H9 (cell line): ENCODE measurements at places on chromosomes 6 and 20. TPM values are rescaled to one million over a fixed set of nuclear protein-coding genes. Genes with fewer than 3 reads are reported as not detected.
A peak's percentile ranks its signal among the peaks of the same experiment; 100 is the strongest.

LSM2 gene
- 114 and 123 TPM in 2 replicates for total RNA-seq

OTOR gene
- not detected in 2 replicates for total RNA-seq

PRDM13 gene
- total RNA-seq: 0.15 TPM in 1 of 2 replicates, not detected in the other

FAM217A gene
- total RNA-seq: not detected in 2 replicates

PRSS35 gene
- 1.4 and 1.7 TPM in 2 replicates for total RNA-seq

SNTA1 gene
- 9.9 and 10.2 TPM in 2 replicates for total RNA-seq

DNA sequence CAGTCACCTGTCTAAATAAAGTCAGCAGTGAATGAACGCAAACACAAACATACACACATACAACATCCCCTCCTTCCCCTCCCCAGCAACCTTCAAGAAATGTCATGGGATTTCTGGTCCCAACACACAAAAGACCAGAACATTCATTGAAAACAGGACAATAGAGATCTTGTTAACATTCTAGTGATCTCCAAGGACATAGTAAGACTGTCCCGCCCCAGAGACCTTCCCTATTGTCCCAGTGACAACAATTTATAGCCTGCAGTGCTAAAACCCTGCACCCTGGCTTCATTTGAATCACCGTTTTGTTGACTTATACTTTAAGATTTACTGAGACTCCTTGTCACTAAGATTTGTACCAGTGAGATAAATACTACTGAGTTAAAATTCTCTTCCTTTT, 143.9 kb upstream of the NOX3 start:
- no peak overlapping the region for H3K27ac ChIP-seq
- H3K27me3 ChIP-seq: no peaks in the 10 kb centered on the region
- DNase-seq: no peak

DNA sequence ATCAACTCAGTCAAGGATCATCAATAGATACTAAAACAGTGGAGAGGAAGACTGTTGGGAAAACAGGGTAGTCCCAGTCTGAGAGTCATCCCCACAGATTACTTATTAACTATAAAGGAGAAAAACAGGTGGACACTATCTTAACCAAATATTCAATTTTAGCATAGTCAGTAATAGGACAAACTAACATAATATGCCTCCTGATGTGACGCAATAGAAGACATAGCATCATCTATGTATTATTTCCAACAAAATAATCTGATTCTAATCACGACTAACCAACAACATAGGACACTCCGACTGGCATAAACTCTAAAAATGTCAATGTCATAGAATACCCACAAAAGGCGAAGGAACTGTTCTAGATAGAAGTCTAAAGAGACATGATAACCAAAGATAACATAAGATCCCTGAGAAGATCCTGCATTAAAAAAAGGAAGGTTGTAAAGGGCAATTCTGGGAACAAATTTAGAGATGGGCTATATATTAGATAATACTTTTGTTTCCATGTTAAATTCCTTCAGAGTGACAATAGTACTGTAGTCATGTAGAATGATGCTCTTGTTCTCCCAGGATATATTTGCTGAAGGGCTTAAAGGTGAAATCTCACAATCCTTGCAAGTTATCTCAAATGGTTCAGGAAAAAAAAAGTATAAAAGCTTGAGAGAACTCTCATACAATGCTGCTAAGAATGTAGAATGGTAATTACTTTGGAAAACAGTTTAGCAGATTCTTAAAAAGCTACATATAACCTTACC, 28.9 kb downstream of the ILRUN start:
- H3K36me3 ChIP-seq: no peaks in the 10 kb centered on the region
- no peak overlapping the region for H3K4me3 ChIP-seq
- H3K4me1 ChIP-seq: peaks cover 2% of the 10 kb centered on the region; the same call in 1 of the 2 replicates
- H3K27ac ChIP-seq: no peak overlapping the region

DNA sequence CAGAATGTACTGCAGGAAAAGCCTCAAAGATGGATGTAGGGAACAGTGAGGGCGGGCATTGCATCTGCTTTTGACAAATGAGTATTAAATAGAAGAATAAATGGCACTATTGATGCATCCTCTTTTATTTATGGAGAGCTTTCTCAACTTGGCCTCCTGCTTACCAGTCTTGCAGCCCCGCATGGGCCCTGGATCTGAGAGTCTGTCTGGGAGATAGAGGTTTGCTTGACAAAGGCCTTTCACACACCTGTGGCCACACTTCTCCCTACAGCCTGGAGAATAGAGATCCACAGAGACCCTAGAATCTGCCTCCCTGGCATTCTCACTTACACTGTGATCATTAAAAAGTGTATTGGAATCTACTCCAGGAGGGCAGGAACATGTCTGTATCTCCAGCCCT, 203.8 kb upstream of the CDH4 start:
- H3K4me3 ChIP-seq: no peak overlapping the region
- DNase-seq: no peak
- H3K27me3 ChIP-seq: no peaks in the 10 kb centered on the region; the same call in 1 of the 2 replicates
- no peaks in the 10 kb centered on the region for H3K4me1 ChIP-seq
- no peak overlapping the region for H3K27ac ChIP-seq

DNA sequence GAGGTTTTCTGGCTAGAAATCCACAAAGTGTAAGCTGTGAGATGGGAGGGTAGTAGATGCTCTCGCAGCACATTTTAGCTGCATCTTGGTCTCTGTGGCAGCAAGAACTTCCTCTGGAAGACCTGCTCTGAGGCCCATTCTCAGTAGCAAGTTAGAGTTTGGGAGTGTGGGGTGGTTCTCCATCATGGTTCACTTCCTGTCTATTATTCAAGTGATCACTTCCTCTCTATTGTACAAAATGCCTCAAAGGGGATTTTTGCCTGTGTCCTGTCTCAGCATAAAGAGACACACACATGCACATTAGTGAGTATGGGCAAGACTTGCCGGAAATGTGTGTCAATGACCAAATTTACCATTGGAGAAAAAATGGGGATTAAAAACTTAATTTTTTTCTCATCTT, 42.5 kb downstream of the LYRM2 start:
- H3K4me1 ChIP-seq: no peaks in the 10 kb centered on the region
- H3K4me3 ChIP-seq: no peak overlapping the region
- DNase-seq: no peak
- H3K27me3 ChIP-seq: no peaks in the 10 kb centered on the region

GRCh38 chr6:119493980-119494379, 144.4 kb upstream of the MAN1A1 start:
- H3K27me3 ChIP-seq: no peaks in the 10 kb centered on the region
- no peak for DNase-seq
- H3K4me3 ChIP-seq: no peak overlapping the region
- H3K36me3 ChIP-seq: no peaks in the 10 kb centered on the region
- no peak overlapping the region for H3K27ac ChIP-seq

GRCh38 chr6:160349814-160350350, 1.7 kb downstream of the SLC22A3 start:
- H3K36me3 ChIP-seq: no peaks in the 10 kb centered on the region
- no peak overlapping the region for H3K27ac ChIP-seq
- H3K4me1 ChIP-seq: peaks cover 2% of the 10 kb centered on the region; the same call in 1 of the 2 replicates

DNA sequence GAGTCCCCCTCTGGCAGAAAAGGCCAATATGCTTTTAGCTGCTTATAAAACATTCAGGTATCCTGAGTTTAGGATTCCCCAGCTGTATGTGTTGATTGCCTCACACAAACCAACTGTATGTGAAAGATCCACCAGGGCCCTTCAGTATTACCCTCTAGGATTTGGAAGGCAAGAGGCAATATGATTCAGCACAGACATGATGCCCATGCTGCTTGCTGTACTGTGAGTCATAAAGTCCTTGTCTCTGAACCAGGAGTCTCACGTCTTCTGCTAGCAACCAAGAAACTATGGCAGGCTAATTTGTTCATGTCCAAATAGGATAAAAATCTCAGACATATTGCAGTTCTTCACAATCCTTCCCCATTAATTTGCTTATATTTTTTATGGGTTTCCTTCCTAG, 789.2 kb upstream of the SLC35B3 start:
- DNase-seq: no peak
- no peak overlapping the region for H3K4me3 ChIP-seq
- no peak overlapping the region for H3K27ac ChIP-seq
- H3K4me1 ChIP-seq: no peaks in the 10 kb centered on the region

- no peak for DNase-seq
- H3K4me1 ChIP-seq: no peaks in the 10 kb centered on the region
- no peak overlapping the region for H3K27ac ChIP-seq
Measured at GRCh38 chr20:34578521-34578920, 20.0 kb downstream of the MAP1LC3A start.

DNA sequence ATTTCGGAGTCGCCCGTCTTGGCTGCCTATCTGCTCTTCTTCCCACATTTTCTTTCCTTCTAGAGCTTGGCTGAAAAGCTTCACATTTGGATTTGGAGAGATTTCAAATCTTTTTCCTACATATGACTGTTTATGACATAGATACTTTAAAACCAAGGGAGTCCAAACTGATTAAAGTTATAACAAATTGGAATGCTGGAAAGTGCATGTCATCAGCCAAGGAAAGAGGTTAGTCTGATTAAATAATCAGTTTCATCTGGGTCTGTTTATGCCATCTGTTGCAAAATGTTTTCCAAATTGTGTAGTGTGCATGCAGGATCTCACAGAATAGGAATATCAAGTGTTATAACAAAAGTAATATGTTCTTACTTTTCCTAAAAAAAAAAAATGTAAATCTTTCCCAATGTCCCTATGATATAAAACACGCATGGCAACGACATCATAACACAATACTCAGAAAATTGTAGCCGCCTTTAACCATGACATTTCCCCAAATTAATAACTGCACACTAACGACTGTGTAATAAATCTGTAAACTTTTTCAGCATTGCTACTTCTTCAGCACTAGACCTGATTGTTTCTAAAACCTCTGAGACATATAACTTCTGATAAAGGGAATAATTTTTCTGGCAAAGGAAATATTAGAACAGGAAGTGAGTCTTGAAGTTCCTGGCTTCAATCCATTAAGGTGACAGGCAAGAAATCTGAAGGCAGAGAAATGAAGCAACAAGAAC, 230.2 kb upstream of the FOXQ1 start:
- no peak overlapping the region for H3K27ac ChIP-seq
- no peaks in the 10 kb centered on the region for H3K4me1 ChIP-seq
- no peak for DNase-seq

- H3K4me1 ChIP-seq: no peaks in the 10 kb centered on the region
- DNase-seq: no peak
- no peak overlapping the region for H3K4me3 ChIP-seq
Measured at GRCh38 chr6:128567029-128567428, 46.6 kb upstream of the PTPRK start.

- no peak overlapping the region for H3K4me3 ChIP-seq
- no peak overlapping the region for H3K27ac ChIP-seq
- no peaks in the 10 kb centered on the region for H3K36me3 ChIP-seq
- no peaks in the 10 kb centered on the region for H3K4me1 ChIP-seq
- DNase-seq: peak; percentile 50
- no peaks in the 10 kb centered on the region for H3K27me3 ChIP-seq
Measured at GRCh38 chr20:10240655-10241054, 22.0 kb downstream of the SNAP25 start.

DNA sequence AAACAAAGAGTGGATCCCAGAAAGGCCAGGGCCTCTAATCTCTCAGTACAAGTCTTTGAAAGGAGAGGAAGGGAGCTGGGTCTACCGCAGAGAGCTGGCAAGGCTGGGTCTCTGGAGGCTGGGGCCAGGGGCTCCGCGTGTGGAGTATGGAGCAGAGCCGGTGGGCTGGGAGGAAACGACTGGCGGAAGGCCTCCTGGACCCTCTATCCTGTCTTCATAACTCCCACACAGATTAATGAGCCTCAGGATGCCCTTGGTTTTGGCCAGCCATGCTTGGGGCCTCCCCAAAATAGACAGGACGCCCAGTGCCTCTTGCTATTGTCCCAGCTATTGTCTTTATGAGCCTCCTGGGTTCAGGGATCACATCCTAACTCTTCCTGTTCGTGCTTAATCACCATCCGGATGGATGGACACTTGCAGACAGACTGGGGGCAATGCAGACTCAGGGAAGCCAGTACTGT, 306.4 kb downstream of the DHX35 start:
- DNase-seq: no peak
- no peaks in the 10 kb centered on the region for H3K27me3 ChIP-seq
- H3K4me1 ChIP-seq: peaks cover 2% of the 10 kb centered on the region; the same call in 1 of the 2 replicates
- H3K27ac ChIP-seq: no peak overlapping the region
- H3K36me3 ChIP-seq: no peaks in the 10 kb centered on the region; the same call in 2 of the 3 replicates
- H3K4me3 ChIP-seq: no peak overlapping the region

GRCh38 chr6:77292564-77293546, 170.4 kb downstream of the HTR1B start:
- no peaks in the 10 kb centered on the region for H3K27me3 ChIP-seq
- H3K4me1 ChIP-seq: no peaks in the 10 kb centered on the region
- H3K27ac ChIP-seq: no peak overlapping the region
- no peak for DNase-seq
- no peaks in the 10 kb centered on the region for H3K36me3 ChIP-seq
- H3K4me3 ChIP-seq: no peak overlapping the region

- peak overlapping the region; percentile 99 for H3K4me3 ChIP-seq
- H3K36me3 ChIP-seq: peaks cover 6% of the 10 kb centered on the region
- no peaks in the 10 kb centered on the region for H3K27me3 ChIP-seq
- H3K4me1 ChIP-seq: 0 out of 2 replicates have a peak, but pooled peaks cover 3% of the 10 kb centered on the region
- H3K27ac ChIP-seq: no peak overlapping the region
Measured at GRCh38 chr20:32110173-32110704, 725 bp downstream of the TM9SF4 start.

GRCh38 chr20:1391640-1392442, 1.0 kb downstream of the FKBP1A start:
- H3K4me3 ChIP-seq: peak overlapping the region; percentile 88
- DNase-seq: peak; percentile 62
- peaks cover 19% of the 10 kb centered on the region; the same call in 1 of the 2 replicates for H3K4me1 ChIP-seq
- no peak overlapping the region for H3K27ac ChIP-seq
- H3K27me3 ChIP-seq: no peaks in the 10 kb centered on the region; the same call in 1 of the 2 replicates
- peaks cover 3% of the 10 kb centered on the region; the same call in 1 of the 3 replicates for H3K36me3 ChIP-seq

DNA sequence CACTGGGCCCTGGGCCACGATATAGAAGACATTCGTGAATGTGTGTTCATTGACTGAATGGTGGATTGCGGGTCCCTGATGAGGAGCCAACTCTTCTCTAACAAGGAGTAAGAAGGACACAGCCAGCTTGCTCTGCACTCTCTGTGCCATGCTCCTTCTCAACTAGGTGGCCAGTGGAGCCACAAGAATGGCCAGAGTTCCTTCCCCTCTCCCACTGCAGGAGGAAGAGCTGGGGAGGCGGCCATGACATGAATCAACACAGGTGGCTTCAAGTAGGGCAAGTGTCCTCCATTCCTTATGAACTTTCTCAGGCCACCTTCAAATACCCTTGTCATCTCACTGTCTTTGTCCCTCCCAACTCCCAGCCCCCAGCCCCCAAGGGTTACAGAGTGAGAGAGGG, 305.7 kb downstream of the KIF16B start:
- H3K27me3 ChIP-seq: no peaks in the 10 kb centered on the region
- DNase-seq: no peak
- no peak overlapping the region for H3K4me3 ChIP-seq
- H3K27ac ChIP-seq: no peak overlapping the region
- peaks cover 15% of the 10 kb centered on the region for H3K36me3 ChIP-seq

GRCh38 chr20:13984211-13984610, 6.2 kb downstream of the SEL1L2 start:
- H3K27me3 ChIP-seq: no peaks in the 10 kb centered on the region
- no peaks in the 10 kb centered on the region for H3K36me3 ChIP-seq
- no peak overlapping the region for H3K4me3 ChIP-seq
- DNase-seq: no peak
- no peaks in the 10 kb centered on the region for H3K4me1 ChIP-seq
- no peak overlapping the region for H3K27ac ChIP-seq
